Thymus (tissue), 14 donors: ENCODE measurements at places on chromosomes 1 and 21. TPM values are rescaled to one million over a fixed set of nuclear protein-coding genes. Genes with fewer than 3 reads are reported as not detected.

- peak within 1 kb of the TSS; percentile 0 for H3K4me3 ChIP-seq
- no peaks in the 10 kb centered on the region for H3K36me3 ChIP-seq
- H3K27ac ChIP-seq: no peak within 1 kb of the TSS
- H3K27me3 ChIP-seq: peaks cover 37% of the 10 kb centered on the region
- H3K4me1 ChIP-seq: peaks cover 5% of the 10 kb centered on the region
Measured at GRCh38 chr1:1206376-1206965, at the start of gene TNFRSF18. Gene TNFRSF18 (minus strand): TSS chr1:1206592. CDS start chr1:1206571, 21 bp downstream.

- H3K36me3 ChIP-seq: peaks cover 10% of the 10 kb centered on the region
- no peaks in the 10 kb centered on the region for H3K27me3 ChIP-seq
- H3K27ac ChIP-seq: no peak overlapping the region
- H3K4me3 ChIP-seq: no peak overlapping the region
Measured at GRCh38 chr1:174217787-174218574, 58.7 kb downstream of the RABGAP1L start.

DNA sequence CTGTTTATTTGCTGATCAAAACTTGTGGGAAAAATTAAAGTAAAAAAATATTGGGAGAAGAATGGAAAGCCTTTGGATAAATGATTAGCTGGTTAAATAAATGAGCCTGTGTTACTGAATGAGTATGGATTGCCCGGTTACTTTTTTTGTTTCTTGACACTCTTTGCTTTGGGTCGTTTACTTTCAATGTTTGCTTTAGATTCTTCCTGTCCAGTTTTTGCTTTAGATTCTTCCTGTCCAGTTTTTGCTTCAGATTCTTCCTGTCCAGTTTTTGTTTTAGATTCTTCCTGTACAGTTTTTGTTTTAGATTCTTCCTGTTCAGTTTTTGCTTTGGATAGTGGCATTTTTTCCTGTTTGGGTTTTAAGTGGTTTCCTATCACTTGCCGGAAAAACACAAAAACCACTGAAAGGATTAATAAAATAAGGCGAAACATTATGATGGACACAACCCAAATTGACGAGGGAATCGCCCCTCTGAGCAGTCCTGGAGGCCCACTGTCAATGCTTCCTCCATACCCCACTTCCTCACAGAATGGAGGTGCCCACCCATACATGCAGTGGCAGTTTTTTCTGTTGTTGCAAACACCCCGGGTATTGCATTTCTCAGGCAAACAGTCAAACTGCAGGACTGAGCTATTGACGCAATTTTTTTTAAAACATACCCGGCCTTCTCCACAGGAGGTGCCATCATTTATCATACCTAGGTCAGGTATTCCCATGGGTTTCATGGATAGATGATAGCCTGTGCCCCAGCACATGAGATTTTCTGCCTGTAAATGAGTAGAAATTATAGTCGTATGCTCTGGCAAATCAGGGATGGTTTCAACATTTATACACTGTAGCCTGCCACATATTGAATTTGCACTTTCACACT lies 2.3 kb downstream of the ADAM30 start:
- no peak overlapping the region for H3K4me3 ChIP-seq
- no peak for DNase-seq
- H3K27ac ChIP-seq: no peak overlapping the region

GRCh38 chr1:100893718-100894117 lies 924 bp downstream of the EXTL2 start:
- peaks cover 10% of the 10 kb centered on the region for H3K4me1 ChIP-seq
- no peak overlapping the region for H3K27ac ChIP-seq
- no peaks in the 10 kb centered on the region for H3K36me3 ChIP-seq
- DNase-seq: no peak

DNA sequence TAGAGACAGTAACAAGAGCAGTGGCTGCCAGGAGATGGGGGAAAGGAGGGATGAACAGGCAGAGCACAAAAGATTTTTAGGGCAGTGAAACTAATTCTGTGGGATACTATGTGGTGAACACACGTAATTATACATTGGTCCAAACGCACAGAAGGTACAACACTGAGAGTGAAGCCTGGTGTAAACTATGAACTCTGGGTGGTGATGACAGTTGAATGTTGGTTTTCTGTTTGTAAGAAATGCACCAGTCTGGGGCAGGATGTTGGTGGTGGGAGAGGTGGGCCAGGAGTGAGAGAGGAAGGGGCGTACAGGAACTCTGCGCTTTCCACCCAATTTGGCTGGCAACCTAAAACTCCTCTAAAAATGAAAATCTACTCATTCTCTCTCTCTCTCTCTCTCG lies 50.2 kb upstream of the TIAM1 start:
- peak overlapping the region; percentile 95 for H3K27ac ChIP-seq
- no peaks in the 10 kb centered on the region for H3K36me3 ChIP-seq
- no peak for DNase-seq
- peaks cover 28% of the 10 kb centered on the region for H3K4me1 ChIP-seq

DNA sequence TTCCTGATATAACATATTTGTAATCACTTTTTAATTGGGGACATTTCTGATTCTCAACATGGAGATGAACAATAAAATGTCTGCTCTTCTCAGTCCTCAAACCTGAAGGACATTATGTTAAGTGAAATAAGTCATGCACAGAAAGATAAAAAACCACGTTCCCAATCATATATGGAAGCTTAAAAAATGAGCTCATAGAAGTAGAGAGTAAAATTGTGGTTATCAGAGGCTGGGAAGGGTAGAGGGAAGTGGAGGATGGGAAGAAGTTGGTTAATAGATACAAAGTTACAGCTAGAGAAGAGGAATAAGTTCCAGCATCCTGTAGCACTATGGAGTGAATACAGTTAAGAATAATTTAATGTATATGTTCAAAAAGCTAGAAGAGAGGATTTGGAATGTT lies 1.5 kb upstream of the CD48 start:
- no peak for DNase-seq
- peak overlapping the region; percentile 97 for H3K27ac ChIP-seq
- no peaks in the 10 kb centered on the region for H3K36me3 ChIP-seq
- peaks cover 65% of the 10 kb centered on the region for H3K4me1 ChIP-seq
- no peak overlapping the region for H3K4me3 ChIP-seq

DNA sequence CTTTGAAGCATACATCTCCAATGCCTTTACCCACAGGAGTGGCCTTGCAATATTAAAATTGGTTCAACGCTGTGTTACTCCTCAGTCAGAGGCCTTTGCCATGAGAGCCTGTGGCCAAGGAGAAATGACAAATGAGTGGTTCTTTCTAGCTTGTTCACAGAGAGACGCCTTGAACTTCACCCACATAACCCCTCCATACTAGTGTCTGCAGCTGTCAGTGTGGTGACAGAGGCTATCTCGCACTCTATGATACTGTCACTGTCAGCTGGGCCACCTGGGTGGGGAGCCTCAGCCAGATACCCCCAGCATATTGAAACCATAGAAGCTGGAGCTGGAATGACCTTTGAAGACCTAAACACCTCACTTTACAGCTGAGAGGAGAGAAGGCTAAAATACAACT lies 57.4 kb upstream of the LBR start:
- H3K4me3 ChIP-seq: no peak overlapping the region
- no peaks in the 10 kb centered on the region for H3K4me1 ChIP-seq
- H3K27me3 ChIP-seq: no peaks in the 10 kb centered on the region
- H3K36me3 ChIP-seq: no peaks in the 10 kb centered on the region

DNA sequence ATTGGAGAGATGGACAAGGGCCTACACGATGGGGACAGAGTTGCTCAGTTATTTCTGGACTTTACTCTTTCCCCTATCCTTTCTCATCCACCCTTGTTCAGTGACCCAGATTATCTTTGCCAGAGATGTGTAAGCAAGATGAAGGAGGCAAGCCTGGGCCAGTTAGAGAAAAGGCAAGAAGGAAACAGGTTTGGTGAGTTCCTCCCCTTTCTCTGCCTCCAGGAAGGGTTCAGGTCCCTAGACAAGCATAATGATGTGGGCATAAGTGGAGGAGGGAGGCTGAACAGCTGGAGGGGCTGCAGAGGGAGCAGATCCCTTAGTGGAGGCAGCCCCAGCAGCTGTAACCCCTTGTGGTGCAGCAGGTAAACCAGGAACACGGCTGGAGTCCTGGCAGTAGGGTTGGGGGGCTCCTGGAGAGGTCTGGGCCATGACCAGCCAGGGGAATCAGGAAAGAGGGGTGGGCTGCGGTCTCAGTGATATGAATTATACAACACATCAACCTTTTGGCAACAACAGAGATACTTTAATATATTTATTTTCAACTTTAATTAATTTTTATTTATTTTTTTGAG lies 9.2 kb upstream of the CDC42 start:
- no peak overlapping the region for H3K4me3 ChIP-seq
- no peaks in the 10 kb centered on the region for H3K27me3 ChIP-seq
- no peaks in the 10 kb centered on the region for H3K36me3 ChIP-seq
- no peak overlapping the region for H3K27ac ChIP-seq
- DNase-seq: no peak

DNA sequence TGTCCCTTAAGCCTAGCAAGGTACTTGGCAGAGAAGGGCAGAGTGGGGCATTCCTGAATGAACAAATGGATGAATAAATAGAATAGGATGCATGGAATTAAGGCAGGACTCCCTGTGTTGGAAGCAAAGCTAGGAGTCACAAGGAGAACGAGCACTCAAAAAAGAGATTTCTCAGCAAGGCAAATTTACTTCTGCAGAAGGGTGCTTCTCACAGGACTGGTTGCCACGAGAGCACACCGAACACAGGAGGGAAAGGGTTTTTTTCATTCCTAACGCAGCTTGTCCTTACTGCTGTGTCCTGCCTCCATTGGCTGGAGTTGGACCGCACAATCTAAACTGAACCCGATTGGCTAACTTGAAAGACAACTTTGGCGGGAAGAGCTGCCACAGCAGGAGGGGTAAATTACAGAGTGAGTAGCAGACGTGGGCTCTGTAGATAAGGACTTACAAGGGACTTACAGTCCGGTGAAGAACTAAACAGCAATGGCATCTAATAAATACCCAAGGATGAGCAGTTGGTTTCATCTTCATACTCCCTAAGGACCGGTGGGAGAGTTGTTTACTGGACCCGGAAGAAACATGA lies 52.4 kb downstream of the KIF26B start:
- no peak overlapping the region for H3K27ac ChIP-seq
- H3K4me3 ChIP-seq: no peak overlapping the region
- H3K27me3 ChIP-seq: no peaks in the 10 kb centered on the region
- H3K36me3 ChIP-seq: no peaks in the 10 kb centered on the region
- DNase-seq: no peak

DNA sequence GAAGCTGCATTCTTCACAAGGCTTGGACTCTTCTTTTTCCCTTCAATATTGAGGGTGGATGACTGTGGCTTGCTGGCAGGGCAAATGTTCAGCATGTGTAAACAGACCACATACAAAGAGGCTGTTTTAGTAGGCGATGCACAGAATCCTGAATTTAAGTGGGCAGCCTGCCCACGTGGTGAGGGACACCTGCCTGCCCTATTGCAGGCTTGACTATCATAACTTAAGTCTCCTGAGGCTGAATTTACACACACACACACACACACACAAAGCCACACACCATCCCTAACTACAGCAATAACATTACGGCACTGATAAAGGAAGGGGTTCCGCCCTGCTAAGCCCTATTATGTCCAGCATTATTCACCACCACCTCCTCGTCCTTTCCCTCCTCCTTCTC lies 15.9 kb downstream of the SYT2 start:
- no peaks in the 10 kb centered on the region for H3K27me3 ChIP-seq
- H3K36me3 ChIP-seq: no peaks in the 10 kb centered on the region
- no peak overlapping the region for H3K4me3 ChIP-seq
- H3K4me1 ChIP-seq: no peaks in the 10 kb centered on the region
- no peak overlapping the region for H3K27ac ChIP-seq

DNA sequence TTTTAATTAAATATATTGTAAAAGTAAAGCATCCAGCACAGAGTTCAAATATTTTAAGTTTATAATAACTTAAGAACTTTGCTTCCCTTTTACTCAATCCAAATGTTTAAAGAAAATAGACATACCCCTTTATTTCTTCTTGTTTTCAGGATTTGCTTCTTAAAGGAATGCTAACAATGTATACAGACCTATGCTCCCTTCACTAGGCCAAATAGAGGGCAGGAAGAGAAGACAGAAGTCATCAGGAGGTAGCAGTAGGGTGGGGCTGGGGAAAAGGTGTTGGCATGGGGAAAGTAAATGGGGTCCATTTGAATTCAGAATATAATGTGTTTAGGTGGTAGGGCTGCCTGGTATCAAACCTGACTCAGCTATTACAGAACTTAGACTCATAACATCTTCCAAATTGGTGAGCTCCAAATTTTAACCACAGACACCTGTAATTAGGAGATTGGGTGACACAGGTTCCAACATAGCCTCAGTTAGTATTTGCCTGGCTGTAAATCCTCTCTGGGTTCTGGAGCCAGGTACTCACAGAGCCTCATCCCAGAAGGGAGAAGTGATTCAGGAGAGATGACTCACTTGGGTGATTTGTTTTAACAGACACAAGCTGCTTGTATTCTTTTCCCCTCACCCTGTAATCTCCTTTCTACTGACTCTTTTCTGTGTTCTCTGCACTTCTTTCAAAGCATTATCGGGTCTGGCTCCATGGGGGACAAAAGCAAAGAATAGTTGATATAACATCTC lies 60.1 kb upstream of the DUSP10 start:
- H3K4me1 ChIP-seq: peaks cover 5% of the 10 kb centered on the region
- H3K27ac ChIP-seq: no peak overlapping the region
- H3K4me3 ChIP-seq: no peak overlapping the region
- DNase-seq: no peak

- peaks cover 2% of the 10 kb centered on the region for H3K4me1 ChIP-seq
- H3K36me3 ChIP-seq: no peaks in the 10 kb centered on the region
- H3K4me3 ChIP-seq: no peak overlapping the region
- H3K27me3 ChIP-seq: no peaks in the 10 kb centered on the region
- H3K27ac ChIP-seq: no peak overlapping the region
Measured at GRCh38 chr1:62716397-62716796, 28.2 kb upstream of the DOCK7 start.

- H3K27ac ChIP-seq: peak overlapping the region; percentile 72
- peak overlapping the region; percentile 81 for H3K4me3 ChIP-seq
- H3K36me3 ChIP-seq: peaks cover 10% of the 10 kb centered on the region
- H3K4me1 ChIP-seq: peaks cover 13% of the 10 kb centered on the region
- peaks cover 6% of the 10 kb centered on the region for H3K27me3 ChIP-seq
Measured at GRCh38 chr1:6200188-6200809, 904 bp upstream of the RPL22 start.

DNA sequence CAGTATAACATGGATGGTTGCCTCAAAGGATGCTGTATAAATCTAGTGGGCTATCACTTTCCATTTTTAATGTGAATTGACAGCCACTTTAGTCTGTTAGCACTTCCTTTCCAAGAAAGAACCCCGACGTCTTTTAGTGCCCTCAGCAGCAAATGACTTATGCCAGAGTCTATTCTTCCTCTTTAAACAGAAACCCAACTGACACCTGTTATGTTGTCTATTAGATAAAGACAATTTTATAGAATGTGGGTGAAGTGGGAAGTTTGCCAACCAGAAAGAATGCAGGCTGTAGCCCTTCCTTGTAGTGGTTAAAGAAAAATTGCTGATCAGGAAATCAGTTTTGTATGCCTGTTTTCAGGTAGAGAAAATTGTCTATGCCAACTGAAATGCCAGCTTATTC lies 344.9 kb downstream of the ZNF326 start:
- H3K27ac ChIP-seq: no peak overlapping the region
- H3K36me3 ChIP-seq: no peaks in the 10 kb centered on the region
- H3K27me3 ChIP-seq: no peaks in the 10 kb centered on the region
- no peak for DNase-seq
- no peaks in the 10 kb centered on the region for H3K4me1 ChIP-seq

Gene OPRD1
- 0.05 TPM for total RNA-seq

Gene CADM3
- total RNA-seq: 0.42 TPM

Gene TRAF3IP3
- total RNA-seq: 241 TPM

Gene CITED4
- total RNA-seq: 1.3 TPM

Gene C8A
- total RNA-seq: under 0.01 TPM

Gene SLC30A1
- 5.7 TPM for total RNA-seq

Gene CBR1
- total RNA-seq: 26.2 TPM

Gene WDR64
- total RNA-seq: 0.14 TPM

Gene SERTAD4
- 0.33 TPM for total RNA-seq

Gene OLFML2B
- 4.3 TPM for total RNA-seq

Gene PROX1
- 0.33 TPM for total RNA-seq

Gene OR1C1
- total RNA-seq: not detected
